LHCN-M2 (cell line): ENCODE measurements at places on chromosomes 11 and 22. TPM values are rescaled to one million over a fixed set of nuclear protein-coding genes. Genes with fewer than 3 reads are reported as not detected.

Gene MUC2
- total RNA-seq: not detected in 2 replicates

Gene CCDC134
- total RNA-seq: 11.0 and 14.6 TPM in 2 replicates

Gene TEX54
- not detected in 2 replicates for total RNA-seq

Gene CLCF1
- total RNA-seq: 16.1 and 19.8 TPM in 2 replicates

Gene STK33
- total RNA-seq: 0.40 and 0.51 TPM in 2 replicates

Gene CLMP
- total RNA-seq: 65.3 and 68.0 TPM in 2 replicates

Gene RBMXL2
- not detected in 2 replicates for total RNA-seq

Gene RNF26
- 7.3 and 9.3 TPM in 2 replicates for total RNA-seq

Gene SLC29A2
- not detected in 2 replicates for total RNA-seq

Gene KCNJ11
- 0.11 and 0.13 TPM in 2 replicates for total RNA-seq

Gene POU2AF3
- total RNA-seq: not detected in 2 replicates

Gene IGF2
- 106 and 173 TPM in 2 replicates for total RNA-seq

Gene LRRC74B
- 0.11 and 0.13 TPM in 2 replicates for total RNA-seq

Gene KCNQ1OT1
- total RNA-seq: 0.57 and 0.64 TPM in 2 replicates

Gene ZNF214
- total RNA-seq: 1.1 and 1.5 TPM in 2 replicates

Gene CALCB
- total RNA-seq: not detected in 2 replicates

Gene OR8G1
- not detected in 2 replicates for total RNA-seq

Gene MMP11
- 5.5 and 7.1 TPM in 2 replicates for total RNA-seq

Gene OR51T1
- not detected in 2 replicates for total RNA-seq

Gene LMO2
- total RNA-seq: 0.83 and 3.4 TPM in 2 replicates

Gene MRGPRE
- not detected in 2 replicates for total RNA-seq

Gene MPZL3
- total RNA-seq: 0.06 TPM in 1 of 2 replicates, not detected in the other

Gene RTN4R
- 0.63 TPM in 1 of 2 replicates, not detected in the other for total RNA-seq

Gene C22orf31
- total RNA-seq: not detected in 2 replicates
